Dorsolateral prefrontal cortex (tissue), 122 donors: ENCODE measurements at places on chromosomes 4 and X. TPM values are rescaled to one million over a fixed set of nuclear protein-coding genes. Genes with fewer than 3 reads are reported as not detected.

- DNase-seq = peak; percentile 86
Measured at GRCh38 chrX:9995855-9996339, 28.7 kb downstream of the CLDN34 start.

DNA sequence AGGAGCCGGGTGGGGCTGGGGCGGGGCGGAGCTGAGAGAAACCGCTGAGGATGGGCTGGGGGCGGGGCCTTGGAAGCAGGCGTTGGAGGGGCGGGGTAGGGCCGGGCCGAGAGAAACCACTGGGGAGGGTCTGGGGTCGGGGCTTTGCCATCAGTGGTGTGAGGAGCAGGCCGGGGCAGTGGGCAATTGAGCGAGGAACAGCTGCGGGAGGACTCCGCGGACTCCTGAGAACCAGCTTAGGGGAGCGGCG lies 1.3 kb upstream of the EOLA2 start:
- DNase-seq = no peak

The DIPK2B gene
- 8.5 TPM for total RNA-seq

GRCh38 chr4:13403326-13403725 lies 80.8 kb downstream of the RAB28 start:
- no peak for DNase-seq

The AFAP1 gene
- total RNA-seq = 30.1 TPM

DNA sequence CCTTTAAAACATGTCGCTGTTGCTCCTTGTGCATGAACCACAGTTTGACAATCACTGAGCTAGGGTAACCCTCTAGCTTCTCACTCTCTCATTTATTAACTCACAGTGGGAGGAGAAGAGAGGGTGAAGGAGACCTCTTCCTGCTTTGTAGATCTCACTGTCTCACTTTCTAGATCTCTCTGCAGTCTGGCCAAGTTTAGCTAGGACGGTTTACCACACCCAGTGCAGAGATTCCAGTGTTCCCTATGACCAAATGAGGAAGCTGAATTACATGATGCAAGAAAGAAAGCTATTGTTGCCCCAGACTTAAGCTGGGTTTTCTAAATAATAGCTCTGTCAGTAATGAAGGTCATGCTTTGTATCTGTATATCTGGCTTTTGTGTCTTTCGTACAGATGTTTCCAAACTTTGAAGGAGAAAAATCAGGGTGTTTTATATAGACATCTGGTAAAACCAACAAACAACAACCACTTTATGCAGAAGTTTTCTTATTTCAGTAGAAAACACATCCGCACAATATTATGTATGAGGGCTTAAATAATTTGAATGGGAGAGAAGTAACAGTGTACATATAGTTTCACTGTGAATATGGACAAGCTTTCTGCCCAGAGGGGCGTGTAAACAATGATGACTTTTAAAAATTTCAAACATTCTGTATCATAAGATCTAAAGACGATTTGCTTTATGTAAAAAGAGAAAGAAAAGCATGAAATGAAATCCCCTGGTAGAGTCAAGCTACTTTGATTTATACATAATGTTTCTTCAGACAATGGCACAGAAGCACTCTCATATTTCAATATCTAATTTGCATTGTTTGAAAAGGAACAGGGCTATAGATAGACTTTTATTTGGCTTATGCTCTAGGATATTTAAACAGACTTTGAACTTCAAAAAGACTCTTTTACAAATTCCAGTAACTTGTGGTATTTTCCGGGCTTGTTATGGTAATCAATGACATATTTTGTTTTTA lies 582.3 kb downstream of the FSTL5 start:
- DNase-seq = no peak

The KLF8 gene
- total RNA-seq = 12.5 TPM

DNA sequence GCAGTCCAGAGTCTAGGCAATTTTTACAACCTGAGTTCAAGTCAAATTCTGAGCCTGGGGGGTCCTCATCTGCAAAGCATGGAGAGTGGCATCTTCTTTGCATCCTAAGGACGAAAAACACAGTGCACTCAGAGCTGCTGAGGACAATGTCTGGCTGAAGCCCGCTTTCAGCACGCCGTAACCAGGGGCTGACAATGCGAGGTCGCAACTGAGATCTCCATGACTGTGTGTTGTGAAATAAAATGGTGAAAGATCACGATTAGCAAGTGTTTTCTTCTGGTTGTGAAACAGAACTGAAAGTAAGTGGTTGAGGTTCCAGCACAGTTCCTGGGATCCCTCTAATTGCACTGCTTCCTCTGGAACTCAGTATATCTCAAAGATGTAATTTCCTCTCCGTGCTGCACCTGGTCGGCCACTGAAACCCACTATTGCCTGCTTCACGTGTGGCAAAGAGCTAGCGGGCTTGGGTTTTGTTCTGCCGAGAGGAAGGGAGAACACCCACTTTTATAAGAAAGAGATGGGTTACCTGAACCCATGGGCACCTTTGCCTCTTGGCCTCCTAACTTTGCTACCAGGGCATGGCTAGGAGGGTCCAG lies 7.7 kb upstream of the F11 start:
- no peak for DNase-seq

- DNase-seq = no peak
Measured at GRCh38 chrX:153601511-153602110, 2.7 kb upstream of the CCNQ start.

DNA sequence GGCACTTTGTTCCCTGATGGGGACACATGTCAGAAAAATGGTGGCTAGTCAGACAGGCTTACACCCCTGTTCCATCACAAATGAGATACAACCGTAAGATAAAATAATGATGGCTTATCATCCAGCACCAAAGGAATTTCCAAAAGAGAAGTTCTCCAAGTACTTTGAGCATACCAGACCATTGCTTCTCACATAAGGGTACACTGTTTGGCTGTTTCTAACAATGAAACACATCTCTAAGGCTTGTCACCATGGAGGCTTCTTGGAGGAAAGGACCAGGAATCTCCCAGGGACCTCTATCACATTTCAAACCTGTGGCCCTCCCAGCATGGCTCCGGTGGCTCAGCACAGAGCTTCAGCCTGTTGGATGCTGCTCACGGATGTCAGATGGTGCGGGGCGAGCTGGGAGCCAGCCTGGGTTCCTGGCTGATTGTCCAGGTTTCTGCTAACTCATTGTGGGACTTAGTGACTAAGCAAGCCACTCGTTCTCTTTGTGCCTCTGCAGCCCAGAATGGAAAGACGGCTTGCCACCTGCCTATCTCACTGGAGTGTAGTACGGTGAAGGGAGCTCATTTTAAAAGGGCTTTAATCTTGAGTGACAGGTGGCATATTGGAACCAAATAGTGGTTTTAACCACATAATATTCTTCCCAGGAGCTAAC lies 54.5 kb downstream of the FHDC1 start:
- no peak for DNase-seq

GRCh38 chr4:15575966-15576365 lies 79.2 kb downstream of the FBXL5 start:
- no peak for DNase-seq

DNA sequence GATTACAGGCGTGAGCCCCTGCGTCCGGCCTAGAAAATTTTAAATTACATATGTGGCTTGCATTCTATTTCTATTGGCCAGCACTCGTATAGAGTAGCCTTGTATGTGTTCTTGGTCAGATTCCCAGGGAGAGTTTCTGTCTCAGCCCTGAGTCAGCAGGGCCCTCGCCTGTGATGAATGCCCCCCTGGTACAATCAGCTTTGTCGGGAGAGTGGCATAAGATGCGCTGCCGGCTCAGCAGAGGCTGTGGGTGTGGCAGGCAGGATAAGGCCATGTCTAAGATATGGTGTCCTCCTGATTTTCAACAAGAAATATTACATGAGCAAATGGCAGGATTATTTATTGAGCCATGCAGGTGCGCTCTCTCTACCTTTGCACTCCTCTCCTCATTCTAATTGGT lies 1.6 kb upstream of the REELD1 start:
- no peak for DNase-seq

The SYTL5 gene
- total RNA-seq = 2.4 TPM

GRCh38 chr4:37889849-37890800 lies 759 bp upstream of the TBC1D1 start:
- peak; percentile 77 for DNase-seq

The NAT8L gene
- total RNA-seq = 152 TPM

The MAGEA2B gene
- total RNA-seq = not detected

DNA sequence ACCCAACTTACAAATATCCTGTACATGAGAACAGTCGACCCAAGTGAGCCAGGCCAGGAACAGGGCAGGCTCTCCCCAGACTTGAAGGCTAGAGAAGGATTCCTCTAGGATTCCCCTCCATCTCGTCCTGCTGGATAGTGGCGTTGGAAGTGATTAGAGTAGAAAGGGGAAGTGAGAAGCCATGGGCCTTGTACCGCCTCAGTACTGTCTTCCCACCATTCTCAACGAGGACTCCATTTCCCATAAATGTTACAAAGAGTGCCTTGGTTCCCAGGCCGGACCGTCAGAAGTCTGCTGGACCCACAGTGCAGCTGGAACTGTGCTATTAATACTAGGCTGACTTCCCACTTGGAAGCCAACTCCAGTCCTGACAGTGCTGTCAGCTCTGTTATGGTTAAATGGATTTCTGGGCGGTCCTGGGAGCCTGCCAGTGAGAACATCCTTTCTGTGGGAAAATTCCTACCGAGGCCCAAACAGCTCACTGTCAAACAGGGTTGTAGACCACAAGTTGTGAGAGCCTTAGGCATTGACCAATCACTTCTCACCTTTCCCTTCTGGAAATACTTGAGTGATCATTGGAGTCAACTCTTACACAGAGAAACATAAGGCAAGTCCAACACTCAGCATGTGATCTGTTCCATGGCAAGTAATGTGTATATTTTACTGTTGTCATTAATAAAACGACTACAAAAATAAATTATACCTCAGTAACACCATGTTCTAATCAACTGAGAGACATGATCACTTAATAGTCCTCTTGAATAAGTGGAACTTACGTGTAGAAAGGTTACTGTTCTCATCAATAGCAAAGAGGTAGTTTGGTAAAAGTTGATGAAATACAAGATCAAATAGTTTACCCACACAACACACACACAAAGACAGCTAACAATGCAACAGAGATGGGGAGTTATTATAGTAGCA lies 58.4 kb downstream of the AMELX start:
- DNase-seq = no peak

DNA sequence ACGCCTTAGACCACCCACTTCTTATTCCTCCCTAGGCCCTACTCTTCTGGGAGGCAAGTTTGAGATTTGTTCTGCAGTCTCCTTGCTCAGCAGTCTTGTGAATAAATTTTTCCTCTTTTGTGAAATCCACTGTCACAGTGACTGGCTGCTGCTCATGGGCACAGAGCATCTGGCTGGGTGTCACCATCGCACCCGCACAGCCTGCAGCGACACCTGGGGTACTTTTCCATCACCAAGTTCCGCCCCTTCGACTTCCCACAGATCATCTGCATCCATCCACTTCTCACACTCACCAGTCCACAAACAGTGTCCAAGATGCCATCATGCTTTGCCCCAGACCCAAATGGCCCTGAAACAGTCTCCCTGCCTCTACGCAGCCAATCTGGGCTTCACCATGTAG lies 36.4 kb upstream of the AFAP1 start:
- DNase-seq = no peak

DNA sequence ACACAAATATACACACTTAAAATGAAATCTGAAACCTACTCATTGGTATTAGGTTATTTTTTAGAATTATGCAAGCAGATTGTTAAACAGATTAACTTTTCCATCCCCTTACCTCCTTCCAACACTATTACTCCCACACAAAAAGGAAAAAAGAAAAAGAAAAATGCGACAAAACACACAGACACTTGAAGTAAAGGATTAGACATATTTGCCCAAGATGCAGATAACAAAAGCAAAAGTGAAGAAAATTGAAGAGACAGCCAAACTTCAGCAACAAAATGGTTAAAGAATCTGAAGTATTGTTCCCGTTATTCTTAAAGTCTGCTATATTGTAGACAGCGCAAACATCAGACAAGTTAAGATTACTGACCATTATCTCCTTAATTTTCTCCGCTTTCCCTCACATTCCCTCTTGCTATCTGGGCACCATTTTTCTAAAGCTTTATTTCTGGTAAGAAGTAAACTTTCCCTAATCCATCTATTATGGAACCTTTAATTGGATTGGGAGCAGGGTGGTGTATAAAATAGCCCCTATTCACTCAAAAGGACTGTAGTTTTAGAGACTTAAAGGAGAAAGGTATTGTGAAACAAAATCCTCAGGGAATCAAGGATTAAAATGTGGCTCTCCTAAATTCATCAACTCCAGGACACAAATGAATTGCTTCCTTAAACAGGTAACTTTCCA lies 34.7 kb upstream of the MAB21L2 start:
- no peak for DNase-seq

DNA sequence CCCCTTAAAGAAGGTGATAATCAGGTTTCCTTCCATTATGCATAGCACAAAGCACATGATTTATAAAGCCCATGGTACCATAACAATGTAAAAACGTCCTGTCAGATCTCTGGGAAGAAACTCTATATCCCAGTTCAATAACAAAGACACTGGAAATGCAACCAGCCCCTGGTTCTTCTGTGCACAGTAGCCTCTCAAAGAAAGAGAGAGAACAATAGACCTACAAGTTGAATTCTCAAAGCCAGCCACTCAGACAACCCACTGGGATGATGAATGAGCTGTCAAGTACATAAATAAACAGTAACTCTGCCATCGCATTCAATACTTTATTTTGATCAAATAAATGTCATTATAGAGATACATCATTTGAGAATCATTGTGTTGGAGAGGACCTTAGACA lies 400.1 kb upstream of the CPEB2 start:
- no peak for DNase-seq

GRCh38 chr4:24639714-24640113 lies 55.4 kb upstream of the DHX15 start:
- no peak for DNase-seq

The CCDC110 gene
- 3.8 TPM for total RNA-seq

DNA sequence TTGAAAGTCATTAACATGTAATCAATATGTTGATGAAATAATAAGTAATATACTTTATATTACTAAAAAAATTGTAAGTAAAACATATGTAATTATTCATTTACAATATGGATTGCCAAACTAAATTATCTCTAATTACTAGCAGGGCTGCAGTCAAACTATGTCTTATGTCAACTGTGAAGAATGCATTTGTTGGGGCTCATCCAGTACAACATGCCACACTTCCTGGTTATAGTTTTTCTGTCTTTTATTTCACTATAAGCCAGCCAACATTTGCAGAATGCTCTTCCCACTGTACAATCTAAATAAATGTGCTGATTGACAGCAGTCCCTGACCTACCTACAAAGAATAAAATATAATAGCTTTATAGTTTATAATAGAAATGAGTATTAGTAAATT lies 975.4 kb upstream of the NDST4 start:
- no peak for DNase-seq

DNA sequence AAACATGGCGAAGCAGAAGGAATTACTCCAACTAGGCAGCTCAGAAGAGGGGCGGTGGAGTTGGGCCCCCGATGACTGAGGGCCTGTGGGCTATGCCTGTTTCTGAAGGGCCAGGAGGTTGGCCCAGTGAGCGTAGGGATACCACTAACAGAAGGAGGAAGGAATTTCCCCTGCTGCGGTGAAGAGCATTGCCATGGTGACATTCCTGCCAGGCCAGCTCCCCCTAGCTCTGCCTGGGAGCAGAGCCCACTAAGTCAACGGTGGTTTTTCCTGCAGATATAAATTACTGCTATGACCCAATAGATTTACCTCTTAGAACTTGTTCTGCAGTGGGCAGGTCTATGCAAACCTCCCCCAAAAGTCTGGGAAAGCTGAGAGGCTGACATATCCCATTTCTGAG lies 28.9 kb upstream of the HMX1 start:
- DNase-seq = no peak

The SMPX gene
- 4.7 TPM for total RNA-seq
